ENCODE measurements at places on chromosomes 16 and 17. TPM values are rescaled to one million over a fixed set of nuclear protein-coding genes. Genes with fewer than 3 reads are reported as not detected.

KIF1C gene
- 115 TPM for total RNA-seq

SCN4A gene
- 5.2 TPM for total RNA-seq

ABCA9 gene
- total RNA-seq = not detected

PAQR4 gene
- 21.5 TPM for total RNA-seq

ENPP7 gene
- total RNA-seq = 0.11 TPM

HP gene
- total RNA-seq = 20.6 TPM

MYO1D gene
- 26.5 TPM for total RNA-seq

CCL8 gene
- total RNA-seq = not detected

KRTAP1-1 gene
- not detected for total RNA-seq

RBFOX1 gene
- total RNA-seq = 1.6 TPM

OR1E1 gene
- total RNA-seq = not detected

GCGR gene
- total RNA-seq = 0.85 TPM

MARCHF10 gene
- 1.0 TPM for total RNA-seq

C1QTNF1 gene
- 2.7 TPM for total RNA-seq

ASPA gene
- total RNA-seq = not detected

PPP1R1B gene
- 15.2 TPM for total RNA-seq

Measured in WTC11 (cell line).